ENCODE measurements at places on chromosomes 3 and 15.

- no peak for DNase-seq
Measured at GRCh38 chr3:87248831-87249230, 21.7 kb downstream of the CHMP2B start.

DNA sequence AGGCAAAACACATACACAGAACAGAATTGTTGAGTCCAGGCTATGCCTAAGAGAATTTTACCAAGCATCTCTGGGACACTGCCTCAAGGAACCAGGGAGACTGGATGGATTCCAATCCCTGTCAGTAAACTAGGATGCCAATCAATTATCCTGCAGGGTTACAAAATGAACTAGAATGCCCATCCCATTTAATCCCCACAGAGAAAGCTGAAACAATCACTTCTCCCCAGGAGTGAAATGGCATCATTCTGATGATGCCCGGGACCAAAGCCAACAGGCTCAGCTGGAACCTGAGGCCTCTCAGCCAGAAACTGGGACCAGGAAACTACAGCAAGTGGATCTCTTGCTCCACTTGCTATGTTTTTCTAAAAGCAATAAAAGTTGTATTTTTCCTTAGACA is 130.0 kb upstream of the TJP1 start:
- DNase-seq, result no peak

DNA sequence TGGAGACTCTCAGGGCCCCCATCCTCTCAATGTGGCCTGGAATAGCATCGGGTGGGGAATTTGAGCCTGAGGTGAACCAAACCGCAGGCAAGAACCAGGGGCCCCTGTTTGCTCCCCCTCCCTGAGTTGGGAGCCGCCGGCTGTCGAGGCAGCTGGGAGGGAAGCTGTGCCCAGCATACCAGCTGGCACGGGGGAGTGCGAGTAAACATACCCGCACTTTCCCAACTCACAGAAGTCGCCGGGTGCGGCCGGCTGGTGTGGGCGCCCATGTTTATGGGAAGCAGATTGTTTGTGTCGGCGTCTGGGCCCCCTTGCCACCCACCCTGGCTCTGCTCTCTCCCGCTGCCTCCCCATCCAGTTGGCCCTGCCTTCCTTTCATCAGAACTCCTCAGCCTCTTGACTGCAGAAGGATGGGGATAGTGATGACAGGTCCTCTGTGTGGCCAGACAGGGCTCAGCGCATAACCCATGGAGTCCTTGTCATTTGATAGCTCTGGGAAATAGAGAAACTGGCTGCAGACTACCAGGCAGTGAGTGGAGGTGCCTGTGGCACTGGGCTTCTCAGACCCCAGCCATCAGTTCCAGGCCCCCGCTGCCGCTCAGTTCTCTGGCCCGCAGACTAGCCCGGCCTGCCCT is 60.4 kb downstream of the CACNA2D2 start:
- no peak for DNase-seq

DNA sequence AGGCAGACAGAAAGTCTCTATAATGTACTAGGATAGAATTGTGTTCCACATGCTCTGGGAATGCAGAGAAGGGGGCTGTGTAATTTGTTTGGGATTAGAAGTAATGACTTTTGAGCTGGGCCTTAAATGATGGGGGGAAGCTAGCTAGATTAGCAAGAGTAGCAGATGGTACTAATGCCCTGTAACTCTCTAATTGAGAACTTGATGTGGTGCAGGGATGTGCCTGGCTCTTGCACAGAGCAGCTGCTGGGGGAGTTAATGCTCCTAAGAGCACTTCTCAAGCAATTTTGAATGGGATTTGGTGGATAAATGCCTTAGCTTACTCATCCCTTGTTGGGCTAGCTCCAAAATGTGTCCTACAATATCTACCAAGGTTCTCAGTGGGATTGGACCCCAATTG is 12.4 kb upstream of the SYN2 start:
- DNase-seq, result no peak

- DNase-seq, result no peak
Measured at GRCh38 chr15:53038655-53038941, 248.5 kb upstream of the ONECUT1 start.

GRCh38 chr3:77707281-77707680 is 667.4 kb downstream of the ROBO2 start:
- DNase-seq, result no peak

GRCh38 chr3:158711886-158712285 is 20.4 kb downstream of the RARRES1 start:
- no peak for DNase-seq

DNA sequence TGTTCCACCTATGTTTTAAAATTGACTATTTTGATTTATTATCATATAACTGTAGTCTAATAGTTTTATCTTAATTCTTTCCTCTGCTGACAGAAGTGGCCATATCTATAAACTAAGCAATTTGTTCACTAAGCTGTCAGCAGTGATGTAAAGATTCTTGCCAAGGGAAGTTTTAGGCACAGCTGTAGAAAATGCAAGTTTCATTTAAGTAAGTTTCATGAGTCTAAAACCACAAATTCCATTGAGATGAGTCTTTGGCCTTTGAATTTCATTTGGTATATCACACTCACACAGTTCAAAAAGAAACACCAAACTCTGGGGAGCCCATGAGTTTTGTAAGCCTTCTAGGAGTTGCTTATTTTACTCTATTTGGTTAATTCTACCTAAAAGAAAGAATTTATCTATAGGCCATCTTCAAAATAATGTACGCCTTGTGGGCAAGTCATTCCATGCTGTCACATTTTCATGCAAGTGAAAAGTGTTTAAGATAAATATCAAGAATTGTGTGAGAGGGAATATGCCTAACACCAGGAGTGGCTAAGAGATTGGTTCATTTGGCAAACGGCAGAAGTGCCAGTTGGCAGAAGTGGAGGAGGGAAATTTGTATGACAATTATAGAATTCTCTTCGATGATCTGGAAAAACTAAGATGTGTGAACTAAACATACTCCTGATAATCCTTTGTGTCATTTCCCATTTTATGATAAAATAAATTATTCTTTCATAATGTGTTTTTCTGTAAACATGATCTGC is 292.9 kb downstream of the ZIC4 start:
- no peak for DNase-seq

DNA sequence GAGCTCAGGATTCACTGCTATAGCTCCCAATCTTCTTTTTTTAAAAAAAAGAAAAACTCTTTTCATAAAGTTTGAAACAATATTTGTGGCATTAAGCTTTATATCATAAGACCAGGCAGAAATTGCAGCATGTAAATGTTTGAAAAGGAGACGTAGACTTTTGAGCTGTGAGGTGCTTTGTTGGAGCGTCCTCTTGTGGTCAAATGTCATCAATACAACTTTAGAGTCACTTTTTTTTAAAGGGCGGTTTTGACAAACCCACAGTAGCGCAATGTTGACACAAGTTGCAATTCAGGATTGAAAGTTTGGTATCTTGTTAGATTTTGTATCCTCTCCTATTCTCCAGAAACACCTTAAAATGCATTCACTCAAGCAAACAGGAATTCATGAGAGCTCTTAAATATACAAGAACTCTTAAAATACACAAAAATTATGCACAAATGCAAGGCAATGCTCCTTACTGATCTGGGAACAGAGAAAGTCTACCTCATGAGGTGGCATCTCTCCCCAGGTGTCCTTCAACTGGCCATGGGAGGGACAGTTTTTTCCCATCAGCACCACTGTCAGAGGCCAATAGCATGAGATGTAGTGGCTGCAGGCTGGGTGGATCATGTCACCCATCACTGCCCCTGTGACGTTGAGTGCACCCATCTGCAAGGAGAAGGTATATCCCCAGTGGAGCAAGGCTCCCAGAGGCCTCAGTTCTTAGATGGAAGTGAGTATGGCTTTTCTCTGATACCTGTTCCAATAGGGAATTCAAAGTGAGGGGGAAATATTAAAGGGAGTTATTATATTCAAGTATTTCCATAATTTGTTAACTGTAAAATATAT is 70.7 kb downstream of the ANXA2 start:
- peak; percentile 71 for DNase-seq

- DNase-seq, result no peak
Measured at GRCh38 chr3:43338295-43338694, 52.0 kb downstream of the SNRK start.

DNA sequence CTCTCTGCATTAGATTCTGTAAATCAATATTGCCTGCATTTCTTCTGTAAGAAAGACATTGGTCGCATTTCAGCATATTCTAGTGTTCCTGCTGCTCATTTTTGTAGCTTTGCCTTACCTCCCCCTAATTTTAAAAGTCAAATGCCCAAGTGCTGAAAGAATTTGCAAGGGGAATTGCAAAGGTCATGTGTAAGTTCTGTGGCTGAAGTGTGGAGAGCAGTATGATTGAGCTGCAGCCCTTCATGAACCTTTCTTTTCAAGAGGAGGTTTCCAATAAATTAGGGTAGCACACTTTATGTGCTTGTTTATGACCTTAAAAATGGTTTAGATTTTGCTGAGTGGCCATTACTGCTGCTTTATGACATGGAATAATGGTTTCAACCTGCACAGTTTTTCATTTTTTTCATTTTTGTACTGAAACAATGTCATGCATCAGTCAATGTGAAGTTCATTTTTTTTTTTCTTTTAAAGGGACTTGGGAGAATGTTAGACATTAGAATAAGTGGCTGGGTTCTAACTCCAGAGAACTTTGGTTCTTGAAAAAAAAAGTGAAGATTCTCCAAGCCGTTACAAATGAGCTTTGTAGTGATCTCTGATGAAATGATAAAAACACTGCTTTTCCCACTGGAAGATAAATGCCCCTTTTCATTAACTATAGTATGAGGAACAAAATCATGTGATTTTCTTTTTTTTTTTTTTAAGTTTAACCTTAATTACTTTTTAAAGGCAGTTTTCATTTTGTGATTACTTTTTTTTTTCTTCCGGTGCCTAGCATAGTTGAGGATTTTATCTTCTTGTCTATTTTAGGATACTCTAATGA is 99.6 kb downstream of the MITF start:
- no peak for DNase-seq
